Adipocyte (in vitro differentiated cells): ENCODE measurements at places on chromosomes 4 and X.

- no peak for DNase-seq
Measured at GRCh38 chrX:5015451-5015850, 1213.2 kb downstream of the NLGN4X start.

GRCh38 chr4:151355155-151355554 is 29.8 kb upstream of the SH3D19 start:
- DNase-seq, result no peak

- no peak for DNase-seq
Measured at GRCh38 chrX:130280901-130281300, 12.2 kb upstream of the ZNF280C start.

GRCh38 chrX:17767734-17768133 is 30.4 kb downstream of the SCML1 start:
- DNase-seq, result no peak

DNA sequence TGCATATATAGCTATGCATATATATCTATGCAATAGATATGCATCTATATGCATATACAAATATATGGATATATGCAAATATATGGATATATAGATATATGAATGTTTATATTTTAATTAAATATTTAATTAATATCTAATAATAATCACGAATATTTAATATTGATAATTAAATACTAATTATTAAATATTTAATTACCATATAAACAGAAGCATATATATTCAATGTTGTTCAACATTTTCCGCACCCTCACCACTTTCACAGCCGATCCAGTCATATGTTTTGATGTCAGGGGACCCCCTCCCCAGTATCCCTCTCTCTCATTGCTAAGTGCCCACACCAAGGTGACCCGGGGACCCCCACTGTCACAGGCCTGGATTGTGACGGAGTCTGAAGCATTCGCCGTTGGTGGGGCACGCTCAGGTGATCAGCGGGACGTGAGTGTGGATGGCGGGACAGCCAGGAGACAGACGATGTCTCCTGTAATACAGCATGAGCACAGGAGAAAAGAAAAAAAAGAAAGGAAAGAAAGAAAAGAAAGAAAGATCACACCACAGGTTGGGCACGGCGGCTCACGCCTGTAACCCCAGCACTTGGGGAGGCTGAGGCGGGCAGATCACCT is 199.7 kb downstream of the CRLF2 start:
- DNase-seq, result no peak

GRCh38 chr4:67158666-67159065 is 386.6 kb downstream of the CENPC start:
- DNase-seq, result peak; percentile 18

GRCh38 chr4:123325241-123325681 is 71.3 kb upstream of the SPRY1 start:
- DNase-seq, result peak; percentile 9

- DNase-seq, result peak; percentile 28
Measured at GRCh38 chr4:8159537-8160232, 1.1 kb upstream of the ABLIM2 start.

GRCh38 chr4:102717448-102718092 is 43.2 kb downstream of the MANBA start:
- no peak for DNase-seq

DNA sequence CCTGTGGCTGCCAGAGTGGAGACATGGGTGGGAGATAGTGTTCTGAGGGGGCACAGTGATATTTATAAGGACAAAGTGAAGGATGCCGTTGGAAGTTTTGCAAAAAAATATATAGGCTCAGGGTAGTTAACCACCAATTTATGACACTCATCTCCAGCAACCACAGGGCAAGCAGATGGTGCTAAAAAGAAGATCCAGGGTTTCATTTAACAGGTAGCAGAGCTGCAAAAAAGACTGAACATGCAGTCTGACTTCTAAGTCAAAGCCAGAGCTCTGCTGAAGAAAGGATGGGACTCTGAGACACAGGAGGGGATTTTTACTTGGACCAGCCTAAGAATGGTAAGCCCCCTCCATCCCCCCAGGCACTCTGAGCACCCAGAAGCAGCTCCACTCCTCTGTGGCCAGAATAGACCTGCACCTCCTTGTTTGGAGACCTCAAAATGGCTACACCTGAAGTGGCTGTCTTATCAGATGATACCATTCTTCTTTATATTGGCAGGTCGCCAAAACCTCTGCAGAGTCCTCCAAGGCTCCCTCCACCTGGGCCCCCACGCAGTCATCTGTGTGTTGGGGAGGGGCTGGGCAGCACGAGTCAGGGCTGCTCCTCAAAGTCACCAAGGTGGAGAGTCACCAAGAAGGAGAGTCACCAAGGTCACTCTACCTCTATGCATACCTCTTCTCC is 161.4 kb upstream of the FAM9B start:
- DNase-seq, result no peak

DNA sequence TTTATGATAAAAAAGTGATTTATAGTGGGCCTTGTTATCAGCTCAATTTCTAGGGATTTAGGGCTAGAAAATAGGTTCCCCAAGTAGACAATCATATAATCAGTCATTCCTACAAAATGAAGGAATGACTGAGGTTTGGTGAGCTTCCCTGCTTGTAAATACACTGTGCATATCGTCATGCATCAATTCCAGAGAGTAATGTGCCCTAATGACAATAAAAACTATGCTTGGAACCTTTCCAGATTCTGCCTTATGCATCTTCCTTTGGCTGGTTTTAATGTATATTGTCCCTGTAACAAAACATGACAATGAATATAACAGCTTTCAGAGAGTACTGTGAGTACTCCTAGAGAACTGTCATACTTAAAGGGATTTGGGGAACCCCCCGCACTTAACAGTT is 1310.9 kb downstream of the PCDH7 start:
- no peak for DNase-seq

DNA sequence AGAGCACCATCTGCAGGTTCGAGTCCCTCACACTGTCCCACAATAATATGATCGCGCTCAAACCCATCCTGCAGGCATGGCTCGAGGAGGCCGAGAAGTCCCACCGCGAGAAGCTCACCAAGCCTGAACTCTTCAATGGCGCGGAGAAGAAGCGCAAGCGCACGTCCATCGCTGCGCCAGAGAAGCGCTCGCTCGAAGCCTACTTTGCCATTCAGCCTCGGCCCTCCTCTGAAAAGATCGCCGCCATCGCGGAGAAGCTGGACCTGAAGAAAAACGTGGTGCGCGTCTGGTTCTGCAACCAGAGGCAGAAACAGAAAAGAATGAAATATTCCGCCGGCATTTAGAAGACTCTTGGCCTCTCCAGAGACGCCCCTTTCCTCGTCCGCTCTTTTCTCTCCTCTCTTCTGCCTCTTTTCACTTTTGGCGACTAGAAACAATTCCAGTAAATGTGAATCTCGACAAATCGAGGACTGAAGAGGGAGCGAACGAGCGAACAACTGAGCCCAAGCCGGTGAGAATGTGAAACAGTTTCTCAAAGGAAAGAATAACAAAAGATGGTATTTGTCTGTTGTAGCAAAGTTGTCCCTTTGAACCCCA is 1.9 kb downstream of the POU4F2 start:
- DNase-seq, result no peak

GRCh38 chr4:68817386-68817785 is 1.6 kb downstream of the UGT2B10 start:
- no peak for DNase-seq

DNA sequence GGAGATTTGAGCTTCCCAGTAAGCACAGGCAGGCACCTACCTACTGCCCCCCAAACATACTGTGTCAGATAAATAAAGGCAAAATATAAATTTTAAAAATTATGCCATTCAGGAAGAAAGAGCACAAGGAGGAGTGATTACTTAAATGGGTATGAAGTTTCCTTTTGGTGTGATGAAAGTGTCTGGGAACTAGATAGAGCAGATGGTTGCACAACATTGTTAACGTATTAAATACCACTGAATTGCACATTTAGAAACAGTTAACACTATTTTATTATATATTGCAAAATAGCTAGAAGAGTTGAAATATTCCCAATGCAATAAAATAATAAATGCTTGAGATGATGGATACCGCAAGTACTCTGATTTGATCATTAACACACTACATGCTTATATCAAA is 374.7 kb upstream of the FGF13 start:
- no peak for DNase-seq

GRCh38 chr4:20859097-20859781 is 159.0 kb downstream of the PACRGL start:
- DNase-seq, result no peak

GRCh38 chr4:23083391-23083790 is 390.7 kb downstream of the GBA3 start:
- no peak for DNase-seq

GRCh38 chr4:15186149-15186548 is 183.9 kb downstream of the CPEB2 start:
- no peak for DNase-seq

DNA sequence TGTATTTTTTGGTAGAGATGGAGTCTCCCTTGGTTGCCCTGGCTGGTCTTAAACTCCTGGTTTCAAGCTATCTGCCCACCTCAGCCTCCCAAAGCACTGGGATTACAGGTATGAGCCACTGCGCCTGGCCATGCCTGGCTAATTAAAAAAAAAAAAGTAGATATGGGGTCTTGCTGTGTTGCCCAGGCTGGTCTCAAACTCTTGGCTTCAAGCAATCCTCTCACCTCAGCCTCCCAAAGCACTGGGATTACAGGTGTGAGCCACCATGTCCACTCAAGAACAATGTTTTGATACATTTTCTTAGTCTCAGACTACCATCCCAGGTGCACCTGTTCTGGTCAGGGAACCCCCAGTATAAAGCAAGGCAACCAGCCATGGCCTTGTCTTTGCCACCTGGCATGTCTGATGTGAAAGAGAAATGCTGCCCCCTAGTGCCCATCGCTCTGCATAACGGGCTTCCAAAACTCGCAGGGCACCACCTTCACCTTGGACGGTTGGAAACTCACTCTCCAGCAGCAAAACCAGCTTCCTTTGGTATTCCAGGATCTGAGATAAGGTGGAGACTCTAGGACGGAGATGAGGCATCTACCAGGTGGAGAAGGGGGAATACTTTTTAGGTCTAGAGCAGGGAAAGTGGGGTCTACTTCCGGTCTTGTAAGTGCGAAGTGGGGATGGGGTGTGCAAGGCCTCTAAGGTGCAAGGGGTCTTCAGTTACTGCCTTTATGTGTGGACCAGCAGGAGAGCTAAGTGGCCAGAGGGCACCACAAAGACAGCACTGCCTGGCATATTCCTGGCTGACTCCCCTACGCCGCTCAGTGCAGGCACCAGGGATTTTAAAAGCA is 47.7 kb upstream of the AFAP1 start:
- peak; percentile 90 for DNase-seq

- DNase-seq, result no peak
Measured at GRCh38 chr4:183106839-183107238, 7.8 kb downstream of the WWC2 start.

DNA sequence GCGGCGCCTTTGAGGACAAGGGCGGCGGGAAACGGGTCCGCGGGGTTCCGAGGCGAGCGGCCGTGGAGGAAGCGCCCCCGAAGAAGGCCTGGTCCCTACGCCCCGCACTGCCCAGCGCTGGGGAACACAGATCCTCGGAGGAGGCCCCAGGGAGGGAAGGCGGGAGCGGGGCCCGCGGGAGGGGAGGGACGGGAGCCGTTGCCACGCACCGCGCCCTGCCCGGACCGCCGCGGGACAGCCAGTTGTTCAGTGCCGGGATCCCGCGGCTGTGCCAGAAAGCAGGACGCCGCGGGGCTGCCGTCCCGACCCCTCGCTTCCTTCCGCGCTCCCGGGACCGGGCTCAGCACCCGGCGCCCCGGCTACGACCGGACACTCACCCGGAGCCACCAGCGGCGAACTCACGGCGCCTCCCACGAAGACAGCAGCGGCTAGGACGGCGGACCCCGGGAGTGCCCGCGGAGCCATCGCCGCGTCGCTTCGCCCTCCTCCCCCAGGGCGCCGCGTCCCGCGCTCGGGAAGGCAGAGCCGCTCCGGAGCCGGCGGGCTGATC is 278 bp downstream of the RELL1 start:
- peak; percentile 89 for DNase-seq

DNA sequence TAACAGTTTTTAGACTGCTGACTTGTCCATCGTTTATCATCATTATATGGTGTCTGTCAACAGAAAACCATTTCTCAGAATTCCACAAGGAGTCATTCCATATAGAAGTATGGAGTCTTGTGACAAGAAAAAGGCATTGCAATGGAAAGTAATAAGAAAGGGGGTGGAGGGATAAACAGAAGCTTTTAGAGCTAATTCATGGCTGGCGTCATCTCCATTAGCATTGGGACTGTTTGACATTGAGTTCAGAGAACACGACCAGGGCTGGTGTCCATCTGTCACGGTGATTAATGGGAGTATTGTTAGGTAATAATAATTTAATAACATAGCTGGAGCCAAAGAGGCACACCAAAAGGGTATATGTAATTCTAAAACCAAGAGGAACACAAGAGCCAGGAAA is 101.9 kb upstream of the SFRP2 start:
- DNase-seq, result no peak

- no peak for DNase-seq
Measured at GRCh38 chr4:113522433-113522832, 239.1 kb downstream of the CAMK2D start.

DNA sequence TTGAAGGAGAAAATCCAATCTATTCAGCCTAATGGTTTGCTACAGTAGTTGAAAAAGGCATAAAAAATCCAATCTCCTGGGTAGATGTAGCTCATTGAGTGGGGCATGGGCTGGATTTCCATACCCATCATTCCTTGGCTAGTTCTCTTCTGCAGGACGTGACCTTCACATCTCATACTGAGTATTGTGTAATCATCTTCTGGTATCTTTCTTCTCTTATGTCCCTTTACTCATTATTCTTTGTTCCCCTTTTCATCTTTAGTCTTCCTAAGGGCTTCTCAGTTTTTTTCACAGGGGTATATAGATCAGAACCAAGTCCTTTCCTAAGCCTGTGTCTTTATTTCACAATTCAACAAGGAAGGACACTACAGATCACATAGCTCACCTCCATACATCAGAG is 727.6 kb upstream of the MAGEB2 start:
- peak; percentile 10 for DNase-seq

DNA sequence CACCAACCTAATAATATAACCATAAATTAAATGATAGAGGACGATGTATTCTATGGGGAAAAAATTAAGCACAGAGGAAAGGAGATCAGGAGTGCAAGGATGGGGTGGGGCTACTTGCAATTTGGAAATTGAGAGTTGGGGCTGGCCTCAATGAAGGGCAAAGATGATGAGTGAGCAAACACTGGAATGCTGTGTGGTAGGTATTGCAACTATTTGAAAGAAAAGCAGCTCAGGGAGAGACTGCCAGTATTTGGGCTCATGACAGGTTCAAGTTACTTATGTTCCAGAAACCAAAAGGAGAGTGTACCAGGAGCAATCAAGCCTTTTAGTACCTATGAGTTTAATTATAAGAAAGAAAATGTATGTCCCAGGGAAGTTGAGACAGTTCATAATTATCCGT is 47.4 kb downstream of the ASIC5 start:
- DNase-seq, result peak; percentile 61

- DNase-seq, result no peak
Measured at GRCh38 chr4:158462611-158463010, 59.1 kb upstream of the RXFP1 start.
